Activated T-helper 17 cell treated with anti-CD3 and anti-CD28 coated beads, Interleukin-2, amount 50 U/mL, for 72 hours (primary cell): ENCODE measurements at places on chromosomes 4 and X. TPM values are rescaled to one million over a fixed set of nuclear protein-coding genes. Genes with fewer than 3 reads are reported as not detected.

- no peak for ATAC-seq
Observed at GRCh38 chr4:41359422-41359775, 102.7 kb downstream of the UCHL1 start.

GRCh38 chrX:109890910-109891502, 111.9 kb upstream of the TMEM164 start:
- peak; percentile 43 for ATAC-seq

GRCh38 chrX:2889045-2889605, 40.0 kb downstream of the ARSD start:
- ATAC-seq: no peak

DNA sequence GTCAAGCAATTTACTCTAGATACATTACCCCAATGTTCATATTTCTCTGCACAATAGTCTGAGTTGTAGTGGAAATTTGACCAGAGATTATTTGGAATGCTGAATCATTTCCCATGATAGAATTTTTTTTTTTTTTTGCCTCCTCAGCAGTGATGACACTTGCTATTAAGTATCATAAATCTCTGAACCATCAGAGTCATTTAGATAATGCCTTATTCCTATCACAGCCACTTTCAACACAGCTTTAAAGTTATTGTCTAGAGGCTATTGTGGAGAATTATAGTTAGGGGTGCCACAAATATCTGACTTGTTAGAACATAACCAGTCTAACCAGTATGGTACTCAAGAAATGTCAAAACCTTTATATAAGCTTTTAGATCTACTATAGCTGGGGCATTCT, 79.8 kb downstream of the LCORL start:
- no peak for ATAC-seq

DNA sequence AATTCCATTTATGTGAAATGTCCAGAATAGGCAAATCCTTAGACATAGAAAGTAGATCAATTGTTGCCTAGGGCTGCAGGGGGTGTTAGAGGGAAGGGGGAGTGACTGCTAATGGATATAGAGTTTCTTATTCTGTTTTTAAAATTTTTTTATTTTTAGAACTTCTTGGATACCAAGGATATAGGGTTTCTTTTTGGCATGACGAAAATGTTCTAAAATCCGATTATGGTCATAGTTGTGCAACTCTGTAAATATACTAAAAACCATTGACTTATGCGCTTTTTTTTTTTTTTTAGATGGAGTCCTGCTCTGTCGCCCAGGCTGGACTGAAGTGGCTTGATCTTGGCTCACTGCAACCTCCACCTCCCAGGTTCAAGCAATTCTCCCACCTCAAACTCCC, 125.2 kb upstream of the USP9X start:
- no peak for ATAC-seq

Gene GPC4
- not detected for total RNA-seq

Gene UGT2B15
- total RNA-seq: not detected

GRCh38 chr4:76216975-76217814, 3.6 kb upstream of the SCARB2 start:
- ATAC-seq: no peak

Gene MAPK10
- 0.87 TPM for total RNA-seq

GRCh38 chrX:154717824-154718223, 33.1 kb downstream of the GAB3 start:
- no peak for ATAC-seq
